ENCODE measurements at places on chromosomes 16 and 17.
A peak's percentile ranks its signal among the peaks of the same experiment; 100 is the strongest.

DNA sequence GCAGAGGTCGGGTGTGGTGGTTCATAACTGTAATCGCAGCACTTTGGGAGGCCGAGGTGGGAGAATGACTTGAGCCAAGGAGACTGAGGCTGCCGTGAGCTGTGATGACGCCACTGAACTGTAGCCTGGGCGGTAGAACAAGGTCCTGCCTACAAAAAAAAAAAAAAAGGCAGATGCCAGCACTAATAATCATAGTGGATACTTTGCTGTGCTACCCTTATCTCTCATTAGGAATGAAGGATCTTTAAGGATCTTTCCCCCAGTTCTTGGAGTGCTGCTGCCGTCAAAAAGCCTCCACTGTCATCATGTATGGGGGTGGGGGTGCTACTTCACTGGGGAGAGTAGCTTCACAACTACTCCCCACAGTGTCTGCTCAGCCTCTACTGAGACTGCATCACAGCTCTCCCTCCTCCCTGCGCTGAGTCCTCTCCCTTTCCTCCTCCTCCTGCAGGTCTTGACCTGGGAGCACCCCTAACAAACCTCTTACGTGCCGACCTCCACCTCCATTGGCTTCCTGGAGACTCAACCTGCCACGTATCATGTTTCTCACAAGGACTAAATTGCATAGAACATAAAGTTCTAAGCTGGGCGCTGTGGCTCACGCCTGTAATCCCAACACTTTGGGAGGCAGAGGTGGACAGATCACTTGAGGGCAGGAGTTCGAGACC lies 24.4 kb upstream of the ST6GALNAC1 start:
- DNase-seq = no peak

GRCh38 chr16:84741340-84741830 lies 41.6 kb downstream of the USP10 start:
- DNase-seq = no peak

DNA sequence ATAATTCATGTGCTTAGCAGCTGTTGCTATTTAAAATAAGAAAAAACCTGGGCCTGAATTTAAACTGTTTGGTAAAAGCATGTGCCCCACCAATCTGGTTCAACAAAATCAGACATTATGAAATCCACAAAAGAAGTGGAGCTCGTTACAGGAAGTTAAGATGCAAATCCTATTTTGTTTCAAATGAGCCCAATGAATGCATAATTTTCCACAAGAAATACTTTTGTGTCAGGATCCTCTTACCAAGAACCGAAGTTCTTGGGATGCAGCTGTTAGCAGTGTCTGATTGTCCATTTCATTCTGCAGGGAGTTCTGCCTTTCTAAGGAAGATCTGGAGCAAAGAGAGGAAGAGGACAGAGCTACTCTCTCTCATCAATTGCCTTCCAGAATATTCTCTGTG lies 105.7 kb upstream of the RBBP6 start:
- DNase-seq = no peak

- DNase-seq = no peak
Measured at GRCh38 chr16:14004031-14004728, 66.9 kb upstream of the MRTFB start.

DNA sequence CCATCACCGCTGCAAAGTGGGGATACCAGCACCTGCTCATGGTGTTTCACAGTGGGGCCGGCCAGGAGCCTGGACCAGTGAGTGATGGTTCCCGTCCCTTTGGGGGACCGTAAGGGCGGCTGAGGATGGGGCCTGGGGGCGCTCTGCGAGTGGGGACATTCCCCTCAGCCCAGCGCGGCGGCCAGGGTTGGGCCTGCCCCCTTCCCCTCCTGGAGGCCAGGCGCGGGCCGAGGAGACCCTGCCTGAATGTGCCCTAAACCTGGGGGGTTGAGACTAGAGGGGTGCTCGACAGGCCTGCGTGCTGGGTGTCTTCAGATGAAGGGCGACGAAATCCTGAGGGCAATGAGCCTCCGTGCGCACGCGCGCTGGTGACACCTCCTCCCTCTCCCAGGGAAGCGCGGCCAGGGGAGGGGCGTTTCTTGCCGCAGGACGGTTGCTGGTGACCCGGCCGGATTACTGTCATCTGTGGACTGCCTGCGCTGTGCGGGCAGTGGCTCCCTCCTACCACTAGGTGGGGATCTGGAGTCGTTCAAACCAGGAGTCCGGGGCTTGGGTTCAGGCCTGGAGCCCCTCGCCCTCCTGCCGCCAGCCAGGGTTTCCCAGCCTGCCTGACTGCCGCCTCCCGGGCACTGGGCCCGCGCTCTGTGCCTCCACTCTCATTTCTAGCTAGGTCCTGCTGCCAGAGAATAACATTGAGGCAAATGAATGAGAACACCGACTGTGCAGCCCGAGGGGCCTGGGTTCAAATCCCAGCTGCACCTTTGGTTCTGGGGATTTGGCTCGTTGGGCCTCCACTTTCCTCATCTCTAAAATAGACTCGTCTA lies 17.1 kb downstream of the TBX2 start:
- peak; percentile 73 for DNase-seq

DNA sequence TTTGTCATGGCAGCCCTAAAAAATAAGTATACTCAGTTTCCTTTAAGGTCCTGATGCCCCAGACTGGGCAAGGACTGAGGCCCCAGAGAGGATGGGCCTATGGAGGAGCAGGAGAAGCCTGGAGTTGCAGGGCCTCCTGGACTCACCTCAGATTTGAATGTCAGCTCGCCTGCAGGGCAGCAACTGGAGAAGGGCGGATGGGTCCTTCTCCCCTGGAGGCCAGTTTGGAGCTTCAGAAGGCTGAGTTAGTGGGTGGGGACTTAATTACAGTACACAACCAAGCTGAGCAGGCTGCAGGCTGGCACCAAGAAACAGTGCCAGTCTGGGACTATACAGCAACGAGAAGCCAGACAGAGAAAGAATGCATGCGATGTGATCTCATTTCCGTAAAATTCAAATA lies 6.2 kb downstream of the PIRT start:
- no peak for DNase-seq

- no peak for DNase-seq
Measured at GRCh38 chr16:31706318-31706717, 167.3 kb upstream of the ZNF267 start.

DNA sequence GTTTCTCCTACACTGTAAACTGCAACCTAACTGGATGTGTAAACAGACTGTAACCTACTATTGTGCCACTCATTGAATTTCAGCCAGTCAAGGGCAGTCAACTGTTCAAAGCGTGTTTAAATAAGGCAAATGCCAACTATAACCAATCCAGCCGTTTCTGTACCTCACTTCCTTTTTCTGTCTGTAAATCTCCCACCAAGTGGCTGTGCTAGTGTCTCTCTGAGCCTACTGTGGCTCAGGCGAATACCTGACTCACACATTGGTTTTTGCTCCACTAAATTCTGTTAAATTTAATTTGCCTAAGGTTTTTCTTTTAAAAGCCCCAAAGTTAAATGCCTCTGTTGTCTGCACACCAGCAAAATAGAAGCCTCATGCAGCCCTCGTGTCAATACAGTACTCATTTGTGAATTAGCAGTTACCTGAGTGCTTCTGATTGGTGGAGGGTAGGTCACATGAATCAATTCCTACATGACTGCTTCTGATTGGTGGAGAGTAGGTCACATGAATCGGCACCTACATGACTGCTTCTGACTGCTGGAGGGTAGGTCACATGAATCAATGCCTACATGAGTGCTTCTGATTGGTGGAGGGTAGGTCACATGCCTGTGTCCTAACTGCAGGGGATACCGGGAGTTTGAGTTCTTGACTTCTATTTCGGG lies 31.1 kb upstream of the CCR7 start:
- DNase-seq = no peak

GRCh38 chr16:23847948-23848347 lies 12.2 kb downstream of the PRKCB start:
- DNase-seq = no peak

- peak; percentile 71 for DNase-seq
Measured at GRCh38 chr16:56625140-56625942, at the start of gene MT1E. MT1E (plus strand) TSS chr16:56625781; CDS start chr16:56625852, 71 bp downstream.

DNA sequence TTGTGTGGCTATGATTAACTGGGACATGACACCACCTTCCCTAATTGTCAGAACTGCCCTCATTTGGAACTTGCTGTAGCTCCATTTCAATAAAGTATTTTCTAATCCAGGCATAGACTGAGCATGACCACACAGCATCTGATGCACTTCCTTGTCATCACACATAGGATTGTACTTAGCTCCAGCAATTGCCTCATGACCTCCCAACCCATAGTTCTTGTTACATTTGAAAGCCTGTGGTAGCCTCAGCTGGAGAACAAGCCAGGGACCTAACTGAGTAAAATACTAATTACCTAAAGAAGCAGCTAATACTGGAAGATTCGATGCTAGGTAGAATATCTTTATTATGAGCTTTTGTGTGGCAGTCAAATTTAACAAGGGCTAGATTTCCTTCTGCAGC lies 187.3 kb upstream of the KIF2B start:
- DNase-seq = no peak

DNA sequence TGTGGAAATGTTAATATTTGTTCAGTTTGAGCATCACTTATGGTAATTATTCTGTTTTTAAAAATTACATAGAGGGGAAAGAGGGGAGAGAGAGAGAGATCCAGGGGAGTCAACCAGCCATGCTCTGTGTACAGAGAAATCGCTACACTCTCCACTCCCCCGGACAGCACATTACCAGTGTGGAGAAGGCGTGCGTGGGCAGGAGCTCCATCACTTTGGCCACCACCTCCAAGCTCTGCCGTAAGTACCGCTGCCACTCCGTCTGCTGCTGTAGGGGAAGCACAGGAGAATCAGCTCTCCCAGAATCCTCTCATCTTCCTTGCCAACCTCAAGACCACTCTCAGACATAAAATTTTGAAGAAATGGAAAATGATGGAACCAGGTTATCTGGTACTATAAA lies 70.2 kb upstream of the GSG1L start:
- DNase-seq = no peak

- DNase-seq = no peak
Measured at GRCh38 chr17:55737976-55738501, 12.8 kb upstream of the PCTP start.

DNA sequence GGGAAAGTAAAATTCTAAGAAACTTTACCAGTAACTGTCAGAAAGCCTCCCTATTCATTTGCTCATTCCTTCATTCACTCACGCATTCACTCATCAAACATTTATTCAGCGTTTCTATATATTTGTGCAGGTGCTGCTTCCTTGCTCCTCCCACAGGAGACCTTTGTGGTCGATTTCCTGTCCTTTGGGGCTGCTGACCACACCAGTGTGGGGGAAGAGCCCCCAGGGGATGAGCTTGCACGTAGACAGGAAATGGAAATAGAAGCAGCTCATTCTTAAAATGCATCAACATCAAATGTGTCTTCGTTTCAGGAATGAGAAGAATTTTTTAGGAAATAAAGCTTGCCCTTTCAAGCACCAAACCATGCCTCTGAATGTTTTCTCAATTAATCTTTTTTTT lies 9.6 kb downstream of the PIK3R6 start:
- peak; percentile 13 for DNase-seq

DNA sequence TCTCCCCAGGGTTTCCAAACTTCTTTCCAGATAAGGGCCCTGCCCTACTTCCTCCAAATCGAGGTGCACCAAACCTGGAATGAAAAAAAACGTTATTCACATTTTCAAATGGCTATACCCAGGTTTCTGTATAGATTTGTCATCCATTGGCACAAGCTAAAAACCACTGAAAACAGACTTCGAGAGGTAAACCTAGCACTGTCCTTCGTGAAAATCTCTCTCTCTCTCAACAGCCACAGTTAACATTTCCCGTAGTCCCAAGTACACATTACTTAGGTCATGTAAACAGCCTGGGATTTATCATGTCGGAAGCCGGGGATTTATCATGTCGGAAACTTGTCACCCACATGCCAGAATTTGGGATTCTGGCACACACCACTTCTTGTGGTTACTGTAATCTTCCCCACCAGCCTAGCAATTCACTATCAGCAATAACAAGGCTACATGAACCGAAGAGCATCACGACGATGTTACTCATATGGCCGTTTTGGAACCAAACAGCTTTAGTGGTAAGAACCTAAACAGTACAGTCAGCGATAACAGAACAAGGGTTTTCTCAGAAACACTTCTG lies 1.2 kb downstream of the DDX5 start:
- no peak for DNase-seq

DNA sequence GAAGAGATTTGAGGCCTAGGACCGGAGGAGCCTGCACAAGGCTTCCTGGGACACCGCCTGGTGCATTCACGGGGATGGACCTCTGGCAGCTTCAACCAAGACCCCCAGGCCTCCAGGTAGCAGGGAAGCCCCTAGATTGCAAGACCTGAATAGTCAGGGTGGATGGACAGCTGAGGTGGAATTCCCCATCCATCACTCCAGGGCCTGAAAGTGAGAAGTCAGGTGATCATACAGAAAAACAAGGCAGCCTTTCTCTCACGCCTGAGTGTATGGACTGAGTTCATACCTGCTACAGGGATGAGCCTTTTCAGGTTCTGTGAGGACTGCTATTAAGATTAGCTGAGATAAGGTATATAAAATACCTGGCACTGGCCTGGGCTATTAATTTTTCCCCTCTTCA lies 74.2 kb downstream of the PLXDC1 start:
- no peak for DNase-seq

GRCh38 chr17:64781014-64781756 lies 119.1 kb upstream of the SMURF2 start:
- peak; percentile 19 for DNase-seq

DNA sequence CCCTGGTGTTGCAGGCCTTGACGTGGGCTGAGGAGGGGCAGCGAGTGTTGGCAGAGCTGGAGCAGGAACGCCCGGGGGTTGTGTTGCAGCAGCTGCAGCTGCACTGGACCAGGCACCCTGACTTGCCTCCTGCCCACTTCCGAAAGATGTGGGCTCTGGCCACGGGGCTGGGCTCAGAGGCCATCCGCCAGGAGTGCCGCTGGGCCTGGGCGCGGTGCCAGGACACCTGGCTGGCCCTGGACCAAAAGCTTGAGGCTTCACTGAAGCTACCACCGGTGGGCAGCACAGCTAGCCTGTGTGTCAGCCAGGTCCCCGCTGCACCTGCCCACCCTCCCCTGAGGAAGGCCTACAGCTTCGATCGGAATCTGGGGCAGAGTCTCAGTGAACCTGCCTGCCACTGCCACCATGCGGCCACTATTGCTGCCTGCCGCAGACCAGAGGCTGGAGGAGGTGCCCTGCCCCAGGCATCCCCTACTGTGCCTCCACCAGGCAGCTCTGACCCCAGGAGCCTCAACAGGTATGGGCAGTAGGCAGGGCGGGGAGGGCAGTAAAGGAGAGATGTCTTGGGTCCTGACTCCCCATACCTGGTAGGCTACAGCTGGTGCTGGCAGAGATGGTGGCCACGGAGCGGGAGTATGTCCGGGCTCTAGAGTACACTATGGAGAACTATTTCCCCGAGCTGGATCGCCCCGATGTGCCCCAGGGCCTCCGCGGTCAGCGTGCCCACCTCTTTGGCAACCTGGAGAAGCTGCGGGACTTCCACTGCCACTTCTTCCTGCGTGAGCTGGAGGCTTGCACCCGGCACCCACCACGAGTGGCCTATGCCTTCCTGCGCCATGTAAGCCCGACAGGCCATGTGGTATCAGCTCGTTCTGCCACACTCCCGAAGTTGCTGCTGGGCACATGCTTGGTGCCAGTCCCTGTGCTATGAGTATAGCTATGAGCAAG lies 5.6 kb downstream of the PLEKHG4 start:
- no peak for DNase-seq

Data from RWPE1 (cell line).